ENCODE measurements at places on chromosomes 2 and 18.
A peak's percentile ranks its signal among the peaks of the same experiment; 100 is the strongest.

- peak; percentile 76 for DNase-seq
Observed at GRCh38 chr2:69118609-69119008, 105.6 kb downstream of the ANTXR1 start.

DNA sequence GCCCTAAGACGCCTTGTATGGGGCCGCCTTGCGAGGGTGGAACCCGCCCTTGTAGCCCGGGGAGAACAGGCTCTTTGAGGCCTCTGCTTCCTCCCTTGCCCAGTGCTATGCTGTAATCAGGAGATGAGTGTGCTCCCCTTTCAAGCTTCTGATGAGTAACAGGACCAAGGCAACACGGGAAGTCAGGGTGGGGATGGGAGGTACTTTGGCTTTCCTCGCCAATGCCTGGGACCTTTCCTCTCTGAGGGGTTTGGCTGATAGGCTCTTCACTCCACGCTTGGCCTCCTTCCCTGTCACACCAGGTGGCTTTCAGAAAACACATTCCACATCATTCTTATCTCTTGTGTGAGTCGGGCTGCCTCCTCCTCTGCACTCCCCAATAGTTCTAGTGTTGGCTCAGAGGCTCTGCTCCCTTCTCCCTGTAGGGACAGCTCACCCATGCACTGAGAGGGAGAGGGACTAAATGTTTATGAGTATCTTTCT, 223.7 kb upstream of the TRIB2 start:
- DNase-seq = peak; percentile 80

DNA sequence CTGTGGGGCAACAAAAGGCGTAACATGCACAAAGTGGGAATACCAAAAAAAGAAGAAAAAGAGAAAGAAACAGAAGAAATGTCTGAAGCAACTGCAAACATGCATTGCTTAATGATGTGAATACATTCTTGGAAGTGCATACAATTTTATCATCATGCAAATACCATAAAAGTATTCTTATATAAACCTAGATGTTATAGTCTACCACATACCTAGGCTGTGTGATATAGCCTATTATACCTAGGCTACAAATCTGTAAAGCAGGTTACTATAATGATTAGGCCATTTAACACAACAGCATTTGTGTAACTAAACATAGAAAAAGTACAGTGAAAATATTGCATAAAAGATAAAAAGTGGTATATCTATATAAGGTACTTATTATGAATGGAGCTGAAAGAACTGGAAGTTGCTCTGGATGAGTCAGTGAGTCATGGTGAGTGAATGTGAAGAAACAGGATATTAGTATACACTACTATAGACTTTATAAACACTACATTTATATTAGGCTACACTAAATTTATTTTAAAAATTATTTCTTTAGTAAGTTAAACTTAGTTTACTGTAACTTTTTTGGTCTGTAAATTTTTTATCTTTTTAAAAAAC, 319.4 kb upstream of the KCNH7 start:
- DNase-seq = peak; percentile 77

DNA sequence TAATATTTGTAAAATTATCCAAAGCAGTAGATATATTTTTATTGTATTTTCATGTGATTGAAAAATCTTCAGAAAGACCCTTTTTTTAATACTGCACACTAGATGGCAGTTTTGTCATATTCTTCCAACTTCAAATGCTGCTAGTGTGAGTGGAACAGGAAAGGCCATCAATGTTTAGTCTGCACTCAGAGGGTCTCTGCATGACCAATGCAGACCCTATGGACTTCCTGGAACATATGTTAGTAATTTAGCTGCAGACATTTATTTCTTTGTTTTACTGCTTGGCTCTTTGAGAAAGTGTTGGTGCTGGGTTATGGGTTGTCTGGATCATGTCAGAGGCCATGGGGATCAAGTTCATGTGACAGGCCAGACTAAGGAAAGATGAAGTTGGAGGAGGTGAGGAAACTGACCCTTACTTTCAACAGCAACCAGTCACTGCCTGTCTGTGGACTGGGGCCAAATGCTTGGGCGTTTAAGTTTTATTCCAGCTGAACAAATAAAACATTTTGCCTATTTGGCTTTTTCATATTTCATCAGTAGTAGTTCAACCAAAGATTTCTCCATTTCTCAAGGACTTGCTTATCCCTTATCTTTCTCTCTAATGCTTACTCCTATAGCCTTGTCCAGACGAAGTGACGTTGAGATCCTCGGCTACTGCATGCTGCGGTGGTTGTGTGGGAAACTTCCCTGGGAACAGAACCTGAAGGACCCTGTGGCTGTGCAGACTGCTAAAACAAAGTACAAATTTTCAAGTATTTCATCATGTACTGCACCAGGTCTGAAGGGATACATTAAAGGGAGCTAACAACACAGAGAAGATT, 84.8 kb downstream of the VRK2 start:
- peak; percentile 60 for DNase-seq

- DNase-seq = no peak
Observed at GRCh38 chr2:20579866-20580265, 71.0 kb downstream of the HS1BP3 start.

DNA sequence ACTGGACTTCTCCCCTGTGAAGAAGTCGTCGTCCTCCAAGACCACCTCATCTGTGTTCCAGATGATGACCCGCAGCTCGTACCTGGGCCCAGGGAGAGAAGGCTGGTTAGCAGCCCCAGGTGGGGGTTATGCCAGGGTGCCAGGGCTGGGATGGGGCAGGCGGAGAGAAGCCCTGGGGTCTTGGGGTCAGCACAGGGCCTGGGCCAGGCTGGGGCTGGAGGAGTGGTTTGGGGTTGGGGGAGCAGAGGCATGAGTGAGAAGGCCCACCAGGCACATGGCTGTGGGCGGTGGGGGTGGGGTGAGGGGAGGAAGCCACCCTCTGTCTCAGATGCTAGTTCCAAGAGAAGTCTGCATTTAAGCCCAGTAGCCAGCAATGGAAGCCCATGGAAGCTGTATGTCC, 15.8 kb downstream of the OTOF start:
- DNase-seq = no peak

GRCh38 chr2:176691471-176691870, 422.2 kb downstream of the MTX2 start:
- no peak for DNase-seq

DNA sequence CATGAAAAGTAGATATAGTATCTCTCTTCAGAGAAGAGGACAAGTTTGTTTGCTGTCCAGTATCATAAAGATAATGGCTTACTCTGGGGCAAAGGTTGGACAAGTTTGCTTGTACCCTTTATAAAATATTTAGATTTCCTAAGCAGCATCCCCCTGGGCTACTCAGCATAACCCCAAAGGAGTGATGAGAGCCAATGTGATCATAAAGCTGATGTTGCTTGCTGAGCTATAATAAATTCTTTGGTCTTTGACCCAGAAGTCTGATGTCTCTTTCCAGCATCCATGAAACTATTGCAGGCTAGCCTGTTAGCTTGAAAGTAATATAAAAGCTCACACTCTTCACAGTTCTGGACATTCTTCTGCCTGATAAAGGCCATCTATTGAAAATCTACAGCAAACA, 138.3 kb upstream of the STON1 start:
- DNase-seq = no peak
